Activated T-cell treated with anti-CD3 and anti-CD28 coated beads for 48 hours (primary cell): ENCODE measurements at places on chromosomes 5 and 9.

- DNase-seq, result no peak
Observed at GRCh38 chr5:16901021-16901644, 35.0 kb downstream of the MYO10 start.

DNA sequence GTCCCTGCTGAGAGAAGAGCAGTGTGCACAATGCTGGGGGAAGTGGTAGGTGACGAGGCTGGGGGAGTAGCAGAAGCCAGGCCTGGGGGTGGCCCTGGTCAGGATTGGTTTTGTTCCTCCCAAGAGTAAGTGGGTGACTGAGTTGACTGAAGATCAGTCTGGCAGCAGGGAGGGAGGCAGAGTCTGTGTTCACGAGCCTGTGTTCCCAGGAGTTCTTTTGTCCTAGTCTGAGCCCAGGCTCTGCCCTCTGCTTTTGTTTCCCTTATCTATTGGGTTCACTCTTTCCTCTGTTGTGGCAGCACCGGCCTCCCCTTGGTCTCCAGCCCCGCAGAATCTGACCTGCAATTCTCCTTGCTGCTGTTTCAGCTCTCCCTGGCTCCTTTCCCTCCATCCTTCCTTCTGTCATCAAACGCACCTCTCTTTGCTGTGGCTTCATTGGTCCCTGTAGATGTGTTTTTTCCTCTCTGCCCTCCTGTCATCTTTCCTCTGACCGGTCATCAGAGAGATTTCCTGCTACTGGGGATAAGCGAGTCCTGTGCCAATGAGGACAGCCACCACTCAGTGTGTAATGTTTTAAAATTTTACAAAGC is 607.4 kb downstream of the KIF4B start:
- DNase-seq, result no peak

- no peak for DNase-seq
Observed at GRCh38 chr9:80794197-80794596, 895.1 kb downstream of the TLE1 start.

GRCh38 chr9:121966706-121967105 is 126.4 kb downstream of the TTLL11 start:
- DNase-seq, result no peak

DNA sequence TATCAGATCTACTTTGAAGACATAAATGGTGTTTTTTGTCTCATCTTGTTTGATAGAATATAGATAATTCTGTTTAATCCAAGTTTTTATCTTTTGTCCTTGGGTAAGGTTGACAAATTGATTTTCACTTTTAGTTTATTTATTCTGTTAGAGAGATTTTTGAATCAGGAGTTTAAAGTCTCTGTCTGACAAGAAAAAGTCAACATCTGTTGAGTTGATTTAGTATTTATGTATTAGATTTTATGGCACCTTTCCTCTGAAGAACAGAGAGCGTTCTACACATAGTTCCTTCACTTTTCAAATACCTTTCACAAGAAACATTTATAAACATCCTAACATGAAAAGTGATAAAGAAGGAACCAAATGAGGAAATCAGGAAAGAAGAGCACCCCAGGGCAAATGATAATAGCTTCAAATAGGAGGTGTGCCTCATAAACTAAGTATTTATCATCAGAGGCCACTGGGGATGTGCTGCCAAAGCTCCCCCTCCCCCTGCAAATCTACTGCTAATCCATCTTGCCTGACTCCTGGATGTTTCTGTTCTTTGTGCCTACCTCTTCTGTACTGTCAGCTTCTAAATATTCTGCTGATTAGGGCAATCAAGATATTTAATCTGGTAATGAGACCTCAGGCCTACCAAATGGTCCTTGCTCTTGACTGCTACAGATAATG is 457.7 kb upstream of the CHD1 start:
- DNase-seq, result no peak

DNA sequence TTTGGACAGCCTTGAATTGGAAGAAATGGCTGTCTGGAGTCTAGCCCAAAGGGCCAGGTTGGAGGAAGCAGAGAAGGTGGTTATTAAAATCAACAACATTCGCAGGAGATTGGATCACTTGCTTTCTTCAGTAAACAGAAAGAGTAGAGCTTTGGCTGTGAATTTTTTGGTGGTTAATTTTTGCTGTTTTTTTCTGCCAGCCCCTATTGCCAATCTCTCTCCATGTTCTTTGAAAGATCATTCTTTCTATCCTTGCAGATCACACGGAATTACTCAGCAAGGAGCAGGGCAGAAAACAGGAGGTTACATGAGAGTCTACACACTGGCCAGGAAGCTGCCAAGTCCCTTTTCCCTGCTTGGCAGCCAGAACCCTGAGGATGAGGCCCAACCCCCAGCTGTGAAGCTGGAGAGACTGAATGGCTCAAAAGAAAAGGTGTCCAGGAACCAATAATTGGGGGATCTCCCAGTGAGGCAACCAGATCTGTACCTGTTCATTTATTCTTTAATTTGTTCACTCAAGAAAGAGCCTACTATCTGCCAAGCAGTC is 13.0 kb downstream of the GLRX start:
- DNase-seq, result no peak

GRCh38 chr5:56601641-56602071 is 213.7 kb upstream of the MAP3K1 start:
- no peak for DNase-seq

GRCh38 chr9:129080298-129080600 is 662 bp upstream of the DOLPP1 start:
- no peak for DNase-seq

GRCh38 chr5:87582149-87582548 is 169.4 kb upstream of the CCNH start:
- no peak for DNase-seq

DNA sequence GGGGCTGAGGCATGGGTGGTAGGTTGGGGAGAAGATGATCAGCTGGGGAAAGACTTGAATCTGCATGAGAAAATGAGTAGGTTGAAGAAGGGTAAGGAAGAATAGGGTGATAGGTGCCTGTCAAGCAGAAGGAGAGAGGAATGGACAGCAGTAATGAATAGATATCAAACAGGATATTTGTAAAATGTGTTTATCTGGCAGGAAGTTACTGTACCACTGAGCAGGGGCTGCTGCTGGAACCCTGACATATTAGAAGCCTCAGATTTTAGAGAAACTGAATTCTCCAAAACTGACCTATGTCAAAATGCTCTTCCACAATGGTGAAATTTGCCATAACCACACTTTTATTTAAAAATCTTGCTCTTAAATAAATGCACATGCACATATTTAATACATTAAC is 41.0 kb downstream of the CCDC192 start:
- no peak for DNase-seq

- no peak for DNase-seq
Observed at GRCh38 chr5:91541696-91542095, 158.6 kb upstream of the ARRDC3 start.

DNA sequence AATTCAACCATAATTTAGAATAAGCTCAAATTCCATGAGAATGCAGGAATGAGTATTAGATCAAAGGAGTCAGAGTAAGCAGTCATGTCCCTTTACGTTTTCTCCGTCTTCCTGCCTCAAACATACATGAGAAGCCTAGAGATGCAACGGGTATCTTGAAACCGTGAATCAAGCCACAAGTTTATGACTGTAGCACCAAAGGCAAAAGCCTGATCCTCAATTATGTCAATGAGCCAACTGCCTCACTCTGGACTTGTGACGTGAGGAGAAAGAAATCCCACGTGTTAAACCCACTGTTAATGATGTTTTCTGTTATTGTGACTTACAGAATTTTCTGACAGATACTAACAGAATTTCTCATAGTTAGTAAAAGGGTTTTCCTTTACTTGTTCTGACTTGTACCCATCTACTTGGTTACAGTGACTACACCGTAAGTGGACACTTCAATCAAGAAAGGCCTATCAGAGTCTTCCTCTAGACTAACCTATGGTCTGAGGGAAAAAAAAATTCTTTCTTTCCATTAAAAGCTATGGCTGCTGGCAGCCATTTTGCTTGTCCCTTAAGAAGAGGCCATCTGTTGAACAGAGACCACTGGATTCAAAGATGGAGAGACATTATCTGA is 35.3 kb upstream of the HK3 start:
- DNase-seq, result no peak

DNA sequence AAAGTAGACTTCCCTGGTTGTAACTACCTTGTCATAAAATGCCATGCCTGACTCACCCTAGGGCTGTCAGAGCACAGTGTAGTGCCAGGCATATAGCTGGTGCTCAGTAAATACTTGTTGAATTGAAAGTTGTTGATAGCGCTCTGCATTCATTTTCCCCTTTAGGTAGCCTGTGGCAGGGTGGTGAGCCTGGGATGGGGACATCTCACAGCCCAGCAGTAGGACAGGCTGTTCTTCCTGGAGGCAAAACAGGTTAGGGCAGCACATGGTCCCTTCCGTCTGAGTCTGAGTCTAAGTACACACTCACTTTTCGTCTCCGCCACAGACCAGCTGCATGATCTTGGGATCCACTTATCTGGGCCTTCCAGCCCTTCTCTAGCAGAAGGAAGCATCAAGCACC is 401.9 kb downstream of the ZSWIM6 start:
- DNase-seq, result no peak
